ENCODE measurements at places on chromosomes 5 and 9.

GRCh38 chr5:77958642-77959330 is 182.6 kb upstream of the TBCA start:
- DNase-seq, result no peak

- DNase-seq, result peak; percentile 54
These were observed 27.9 kb upstream of the RECK start for GRCh38 chr9:36008774-36009300.

DNA sequence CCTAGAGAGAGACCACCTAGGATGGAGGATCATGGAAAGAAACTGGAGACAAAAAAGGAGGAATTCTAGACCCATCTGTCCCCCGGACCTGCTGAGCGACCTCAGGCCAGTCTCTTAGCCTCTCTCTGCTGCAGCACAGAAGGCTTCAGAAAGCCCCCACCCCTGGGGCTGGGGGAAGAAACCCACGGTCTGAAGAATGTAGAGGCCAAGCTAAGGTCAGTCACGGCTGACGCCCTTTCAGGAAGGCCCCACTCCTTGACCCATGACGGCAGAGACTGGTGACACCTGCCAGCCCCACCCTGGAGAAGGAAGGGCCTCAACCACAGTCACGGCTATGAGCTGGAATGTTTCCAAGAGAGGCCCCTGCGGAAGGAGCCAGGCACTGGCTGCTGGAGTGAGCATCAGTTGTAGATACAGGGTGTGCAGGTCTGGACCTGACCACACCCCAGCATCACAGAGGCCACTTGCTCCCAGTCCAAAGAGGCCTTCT is 120.5 kb upstream of the BOD1 start:
- no peak for DNase-seq

DNA sequence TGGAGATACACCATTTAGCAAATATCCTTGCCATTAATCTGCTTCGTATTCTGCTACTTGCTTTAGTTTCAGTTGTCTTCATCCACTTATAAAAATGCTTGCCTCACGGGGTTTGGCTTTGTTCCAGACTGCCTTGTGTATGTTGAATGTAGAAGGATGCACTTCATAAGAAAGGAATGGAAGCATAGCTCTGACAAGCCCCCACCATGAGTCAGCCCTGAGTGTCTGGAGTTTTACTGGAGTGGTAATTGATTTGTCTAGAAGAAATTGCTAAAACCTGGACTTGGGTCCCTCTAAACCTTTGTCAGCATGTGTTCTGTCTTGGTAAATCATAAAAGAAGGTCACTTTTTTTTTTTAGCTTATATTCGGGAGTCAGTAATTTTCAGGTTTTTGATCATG is 4.6 kb downstream of the TEX48 start:
- peak; percentile 70 for DNase-seq

DNA sequence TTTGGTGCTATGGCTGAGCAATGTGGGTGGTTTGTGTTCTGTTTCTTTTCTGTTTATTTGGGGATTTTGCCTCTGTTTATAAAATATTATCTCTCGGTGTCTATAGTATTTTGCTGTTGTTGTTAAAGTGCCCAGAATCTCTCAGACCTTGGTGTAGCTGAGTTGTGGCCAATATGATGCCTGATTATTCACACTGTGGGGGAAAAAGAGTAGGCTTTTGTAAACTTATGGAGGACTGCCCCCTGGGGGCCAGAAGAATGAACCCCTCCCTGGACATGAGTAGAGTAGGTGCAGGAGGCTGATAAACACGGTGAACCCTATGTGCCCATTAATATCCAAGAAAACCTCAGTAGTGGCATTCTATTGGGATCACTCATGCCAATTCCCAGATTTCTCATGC is 49.0 kb upstream of the DPYSL3 start:
- peak; percentile 33 for DNase-seq

- DNase-seq, result no peak
These were observed 65.1 kb downstream of the ANKH start for GRCh38 chr5:14806456-14806855.

DNA sequence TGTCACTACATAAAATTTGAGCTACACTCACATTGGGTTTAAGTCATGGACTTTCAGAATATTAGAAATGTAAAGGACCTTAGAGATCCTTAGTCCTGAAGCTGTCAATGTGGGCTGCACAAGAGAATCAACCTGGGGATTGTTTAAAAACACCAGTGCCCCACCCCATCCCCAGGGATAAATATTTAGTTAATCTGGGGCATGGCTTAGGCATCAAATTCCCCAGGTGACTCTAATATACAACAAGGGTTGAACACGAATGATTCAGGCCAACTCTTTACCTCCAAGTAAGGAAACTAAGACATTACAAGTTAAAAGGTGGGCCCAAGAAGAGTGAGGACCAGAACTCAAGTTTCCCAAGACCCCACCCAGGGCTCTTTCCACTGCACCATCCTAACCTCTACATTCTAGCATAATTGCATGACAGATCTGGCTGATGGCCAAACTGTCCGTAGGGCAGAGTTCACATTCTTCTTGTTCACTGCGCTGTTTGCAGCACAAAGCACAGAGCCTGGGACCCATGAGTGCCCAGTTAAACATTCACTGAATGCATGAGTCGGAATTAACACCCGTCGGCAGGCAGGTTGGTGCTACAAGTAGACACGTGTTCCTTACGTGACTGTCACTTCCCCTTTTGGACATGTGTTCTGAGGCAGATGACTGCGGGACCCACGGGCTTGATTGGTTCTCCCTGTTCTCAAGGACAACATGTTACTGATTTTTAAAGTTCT is 25.2 kb downstream of the CYFIP2 start:
- DNase-seq, result no peak

DNA sequence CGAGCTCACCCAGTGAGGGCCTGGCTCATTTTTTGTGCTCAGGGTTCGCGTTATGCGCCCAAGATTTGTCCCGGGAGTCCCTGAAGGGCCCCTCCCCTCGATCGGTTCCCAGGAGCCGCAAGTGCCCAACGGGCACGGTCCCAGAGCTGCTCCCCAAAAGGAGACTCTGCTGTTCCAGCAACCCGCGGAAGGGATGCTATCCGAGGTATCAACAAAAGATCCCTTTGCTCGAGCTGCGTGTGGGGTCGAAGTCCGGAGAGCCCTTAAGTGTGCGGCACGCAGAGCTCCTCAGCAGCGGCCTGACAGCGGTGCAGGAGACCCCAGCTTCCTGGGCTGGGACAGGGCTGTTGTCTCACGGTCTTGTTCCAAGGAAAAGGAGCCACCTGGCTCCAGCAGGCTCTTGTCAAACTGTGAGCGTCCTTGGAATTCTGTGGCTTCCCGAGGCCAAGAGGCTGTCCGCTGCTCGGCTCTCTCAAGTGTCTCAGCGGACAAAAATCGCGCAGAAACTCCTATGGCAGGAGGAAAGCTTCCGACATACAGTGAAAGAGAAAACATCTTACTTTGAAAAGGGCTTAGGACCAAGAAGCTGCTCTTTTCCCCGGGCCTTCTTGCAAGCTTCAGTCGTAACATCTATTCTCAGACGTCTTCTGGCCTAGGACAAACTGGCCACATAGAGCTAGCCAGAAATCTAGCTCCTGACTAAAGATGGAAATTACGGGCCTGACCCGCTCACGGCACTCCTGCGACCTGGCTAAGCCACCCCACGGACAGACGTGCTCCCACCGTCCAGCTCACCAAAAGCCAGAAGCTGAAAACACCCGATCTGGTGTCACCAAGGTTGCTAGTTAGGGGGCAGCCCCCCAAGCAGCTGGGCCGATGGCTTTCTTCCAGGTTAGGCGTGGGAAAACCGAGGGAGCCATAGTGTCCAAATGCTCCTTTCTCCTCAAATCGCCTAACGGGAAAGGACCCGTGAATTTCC is 2.6 kb upstream of the FOXB2 start:
- no peak for DNase-seq
